ENCODE measurements at places on chromosomes 12 and 14.

DNA sequence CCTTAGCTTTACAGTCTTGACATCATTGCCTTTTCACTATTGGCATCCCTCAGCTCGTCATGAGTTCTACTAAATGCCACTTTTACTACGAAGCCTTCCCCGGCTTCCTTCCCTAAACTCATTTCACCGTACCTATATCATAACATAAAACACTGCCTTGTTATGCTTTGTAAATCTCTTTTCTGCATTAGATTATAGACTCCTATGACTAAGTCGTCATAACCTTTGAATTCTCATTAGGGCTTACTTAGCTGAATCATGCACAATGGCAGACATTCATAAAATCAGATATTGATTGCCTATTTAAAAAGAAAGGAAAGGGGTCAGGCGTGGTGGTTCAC, 21.0 kb downstream of the BTG1 start:
- DNase-seq: no peak

GRCh38 chr14:102545461-102546265, 36.1 kb upstream of the ANKRD9 start:
- DNase-seq: no peak

DNA sequence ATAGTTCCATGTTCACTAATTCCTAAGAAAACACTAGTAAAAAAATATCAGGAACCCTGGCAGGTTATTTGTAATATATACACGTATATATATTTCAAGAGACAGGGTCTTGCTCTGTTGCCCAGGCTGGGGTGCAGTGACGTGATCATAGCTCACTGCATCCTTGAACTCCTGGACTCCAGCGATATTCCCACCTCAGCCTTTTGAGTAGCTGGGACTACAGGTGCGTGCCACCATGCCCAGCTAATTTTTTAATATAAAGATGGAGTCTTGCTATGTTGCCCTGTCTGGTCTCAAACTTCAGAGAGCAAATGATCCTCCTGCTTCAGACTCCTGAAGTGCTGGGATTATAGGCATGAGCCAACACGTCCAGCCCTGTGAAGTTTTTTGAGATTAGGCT, 16.2 kb downstream of the GPRC5A start:
- DNase-seq: no peak

DNA sequence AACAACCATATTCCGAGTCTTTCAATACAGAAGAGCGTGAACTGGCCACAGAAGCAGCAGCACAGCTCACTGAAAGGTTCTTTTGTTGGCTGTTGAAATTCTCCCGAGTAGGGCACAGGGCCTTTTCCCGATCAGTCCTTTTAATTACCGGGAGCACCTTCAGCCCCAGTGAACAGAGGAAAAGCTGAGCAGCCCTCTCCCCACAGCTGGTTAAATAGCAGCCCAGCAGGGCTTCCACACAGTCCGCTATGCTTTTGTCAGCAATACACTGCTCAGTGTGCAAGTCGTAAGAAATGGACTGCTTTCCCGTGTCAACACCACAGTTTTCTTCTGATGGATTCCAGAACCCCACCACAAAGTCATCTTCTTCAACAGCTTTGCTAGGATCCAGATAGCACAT, 61.3 kb downstream of the DICER1 start:
- DNase-seq: no peak

DNA sequence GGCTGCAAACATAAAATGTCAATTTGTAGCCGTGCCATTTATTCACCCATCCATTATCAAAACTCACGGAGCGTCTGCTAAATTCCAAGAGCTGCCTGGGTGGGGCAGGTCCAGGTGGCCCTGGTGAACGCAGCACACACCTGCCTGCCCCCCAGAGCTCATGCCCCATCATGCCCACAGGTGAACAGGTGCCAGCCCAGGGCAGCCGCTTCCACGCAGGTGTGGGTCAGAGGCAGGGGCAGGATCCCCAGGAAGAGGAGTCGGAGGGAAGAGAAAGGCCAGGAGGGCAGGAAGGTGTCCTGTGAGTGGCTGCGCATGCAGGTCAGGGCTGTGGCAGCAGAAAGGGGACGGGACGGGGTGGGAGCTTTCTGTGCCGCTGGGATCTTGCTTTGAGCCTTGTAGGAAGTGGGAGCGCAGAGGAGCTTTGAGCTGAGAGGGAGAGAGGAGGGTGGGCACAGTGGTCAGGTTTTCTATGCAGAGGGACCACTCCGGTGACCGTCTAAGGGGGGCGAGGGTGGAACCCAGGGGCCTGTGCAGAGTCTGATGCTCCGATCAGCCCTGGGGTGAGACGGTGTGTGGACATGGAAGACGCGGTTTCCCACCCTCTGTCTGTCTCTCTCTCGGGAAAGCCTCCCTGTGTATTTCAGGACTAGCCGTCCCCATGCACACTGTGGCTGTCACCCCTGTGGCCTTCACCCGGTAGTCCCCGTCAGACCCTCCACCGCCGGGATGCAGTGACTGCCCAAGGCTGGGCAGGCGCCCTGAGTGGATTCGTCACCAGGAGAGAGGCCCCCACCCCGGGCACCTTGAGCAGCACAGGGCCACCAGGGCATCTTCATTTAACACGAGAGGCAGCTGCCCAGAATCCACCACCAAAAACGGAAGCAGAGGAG, 26.7 kb downstream of the GALNT9 start:
- no peak for DNase-seq

GRCh38 chr14:64970041-64970440, 2.1 kb downstream of the RAB15 start:
- DNase-seq: no peak

- no peak for DNase-seq
These were observed 346.1 kb downstream of the RGS6 start for GRCh38 chr14:72278316-72278715.

DNA sequence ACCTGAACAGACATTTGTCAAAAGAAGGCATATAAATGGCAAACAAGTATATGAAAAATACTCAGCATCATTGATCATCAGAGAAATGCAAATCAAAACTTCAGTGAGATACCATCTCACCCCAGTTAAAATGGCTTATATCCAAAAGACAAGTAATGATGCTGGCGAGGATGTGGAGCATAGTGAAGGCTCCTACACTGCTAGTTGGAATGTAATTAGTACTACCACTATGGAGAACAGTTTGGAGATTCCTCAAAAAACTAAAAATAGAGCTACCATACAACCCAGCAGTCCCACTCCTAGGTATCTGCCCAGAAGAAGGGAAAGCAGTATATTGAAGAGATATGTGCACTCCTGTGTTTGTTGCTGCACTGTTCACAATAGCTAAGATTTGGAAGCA, 146.1 kb downstream of the TGFB3 start:
- no peak for DNase-seq

Data from AG08396 (cell line).